ENCODE measurements at places on chromosomes 7 and 10.
A peak's percentile ranks its signal among the peaks of the same experiment; 100 is the strongest.

- peak; percentile 81 for DNase-seq
Observed at GRCh38 chr7:100435401-100436304, 644 bp downstream of the PPP1R35 start.

DNA sequence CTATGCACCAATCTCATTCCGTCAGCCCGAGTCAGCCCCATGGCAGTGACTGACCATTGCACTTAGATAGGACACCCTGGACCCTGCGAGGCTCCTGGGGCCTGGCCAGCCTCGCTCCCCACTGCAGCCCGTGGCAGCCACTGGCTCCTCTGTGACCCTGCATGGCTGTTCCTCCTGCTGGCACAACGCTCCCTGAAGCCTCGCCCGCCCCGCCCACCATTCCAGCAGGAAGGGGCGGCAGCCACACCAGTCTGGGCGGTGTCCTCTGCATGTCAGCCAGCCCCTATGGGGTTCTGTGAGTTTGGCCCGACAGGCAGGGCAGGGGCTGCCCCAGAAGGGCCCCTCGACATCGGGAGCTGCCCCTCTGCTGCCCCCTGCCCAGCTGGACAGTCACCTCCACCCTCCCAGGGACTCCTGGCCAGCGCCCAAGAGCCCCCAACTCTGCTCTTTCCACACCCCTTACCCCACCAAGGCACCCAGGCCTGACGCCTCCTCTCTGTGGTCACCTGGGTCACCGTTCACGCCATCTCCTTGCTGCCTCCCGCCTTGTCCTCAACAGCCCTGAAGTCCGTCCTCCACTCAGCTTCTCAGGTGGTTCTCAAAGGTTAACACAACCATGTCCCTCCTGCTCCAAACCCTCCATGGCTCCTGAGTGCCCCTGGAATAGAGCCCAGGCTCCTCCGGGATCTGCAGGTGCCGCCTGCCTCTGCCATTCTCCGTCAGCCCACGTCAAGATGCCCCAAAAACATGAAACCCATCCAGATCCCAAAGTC is 103.5 kb downstream of the MICALL2 start:
- no peak for DNase-seq

GRCh38 chr10:64369885-64370773 is 848.9 kb downstream of the REEP3 start:
- no peak for DNase-seq

DNA sequence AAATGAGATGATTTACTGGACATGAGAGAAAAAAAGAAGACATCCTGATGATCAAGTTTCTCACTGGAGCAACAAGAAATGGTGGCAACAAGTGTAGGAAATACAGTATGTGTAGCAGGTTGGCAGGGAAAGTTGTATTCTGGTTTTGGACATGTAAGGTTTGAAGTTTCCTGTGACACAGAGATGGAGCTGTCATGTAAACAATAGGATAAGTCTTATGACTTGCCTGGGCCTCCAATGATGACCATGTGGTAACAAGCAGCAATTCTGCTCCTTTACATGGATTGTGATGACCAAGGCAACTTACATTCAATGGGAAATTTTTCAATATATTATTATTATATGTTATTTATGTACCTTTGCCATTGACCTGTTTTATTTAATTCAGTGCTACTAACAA is 125.4 kb downstream of the KMT2E start:
- no peak for DNase-seq

GRCh38 chr10:34861293-34862021 is 46.4 kb upstream of the PARD3 start:
- no peak for DNase-seq

- no peak for DNase-seq
Observed at GRCh38 chr10:61363006-61363405, 90.2 kb downstream of the TMEM26 start.

DNA sequence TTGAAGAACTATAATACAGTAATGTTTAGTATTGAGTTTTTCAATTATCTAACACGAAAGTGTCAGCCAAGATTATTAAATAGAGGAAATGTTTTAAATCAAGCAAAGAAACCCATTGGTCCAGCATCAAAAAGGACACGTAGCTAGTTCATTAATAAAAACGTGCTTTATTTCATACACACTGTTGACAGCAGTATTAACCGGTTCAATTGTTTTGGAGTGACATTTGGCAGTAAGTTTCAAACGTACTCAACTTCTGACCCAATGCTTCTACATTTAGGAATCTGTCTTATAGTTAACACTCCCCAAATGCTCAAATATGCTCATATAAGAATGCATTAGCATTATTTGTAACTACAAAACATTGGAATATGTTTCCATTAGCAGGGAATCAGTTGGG is 41.3 kb downstream of the SLC16A12 start:
- no peak for DNase-seq

- DNase-seq: no peak
Observed at GRCh38 chr7:37150180-37150579, 298.5 kb downstream of the ELMO1 start.

DNA sequence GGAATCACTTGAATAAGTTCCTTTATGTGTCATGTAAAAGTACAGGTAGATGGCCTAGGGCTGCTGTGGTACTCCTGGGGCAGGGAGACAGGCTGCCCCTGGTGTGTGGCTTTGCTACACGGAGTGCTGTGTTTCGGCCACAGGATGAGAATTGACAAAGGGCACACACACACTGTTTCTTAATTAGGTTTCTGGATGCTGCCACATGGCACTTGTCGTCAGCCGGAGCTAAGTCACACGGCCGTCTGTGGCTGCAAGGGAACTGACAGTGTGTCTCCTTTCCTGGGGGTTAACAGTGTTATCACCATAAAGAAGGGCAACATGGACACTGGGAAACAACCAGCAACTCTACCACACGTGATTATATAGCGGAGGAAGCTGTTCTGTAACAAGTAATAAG is 55.7 kb upstream of the CREB5 start:
- no peak for DNase-seq

GRCh38 chr7:127566242-127566641 is 19.2 kb downstream of the GCC1 start:
- DNase-seq: no peak

GRCh38 chr10:27948186-27948585 is 50.7 kb downstream of the ODAD2 start:
- DNase-seq: no peak

- peak; percentile 5 for DNase-seq
Observed at GRCh38 chr7:157140511-157140905, 1.8 kb downstream of the UBE3C start.

DNA sequence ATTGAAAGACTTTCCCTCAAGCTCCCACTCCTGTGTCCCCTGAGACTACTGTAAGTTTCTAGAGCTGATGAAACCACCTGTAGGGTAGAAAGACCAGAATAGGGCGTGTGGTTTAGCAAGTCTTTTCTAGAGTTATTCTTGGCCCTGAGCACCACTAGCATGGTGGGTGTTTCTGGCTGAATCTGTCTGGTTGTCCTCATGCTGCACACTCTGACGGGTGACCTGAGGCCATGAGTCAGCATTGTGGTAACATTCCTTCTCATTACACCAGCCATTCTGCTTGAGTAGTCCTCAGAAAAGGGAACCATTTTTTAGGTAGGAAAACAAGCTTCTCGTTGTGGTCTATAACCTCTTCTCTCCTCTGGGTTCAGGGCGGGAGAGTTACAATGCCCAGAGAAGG is 250.3 kb downstream of the SNX13 start:
- no peak for DNase-seq

All from B cell (primary cell).